ENCODE measurements at places on chromosomes 12 and 14.

GRCh38 chr12:47818467-47819137, 1.1 kb downstream of the HDAC7 start:
- DNase-seq: no peak

DNA sequence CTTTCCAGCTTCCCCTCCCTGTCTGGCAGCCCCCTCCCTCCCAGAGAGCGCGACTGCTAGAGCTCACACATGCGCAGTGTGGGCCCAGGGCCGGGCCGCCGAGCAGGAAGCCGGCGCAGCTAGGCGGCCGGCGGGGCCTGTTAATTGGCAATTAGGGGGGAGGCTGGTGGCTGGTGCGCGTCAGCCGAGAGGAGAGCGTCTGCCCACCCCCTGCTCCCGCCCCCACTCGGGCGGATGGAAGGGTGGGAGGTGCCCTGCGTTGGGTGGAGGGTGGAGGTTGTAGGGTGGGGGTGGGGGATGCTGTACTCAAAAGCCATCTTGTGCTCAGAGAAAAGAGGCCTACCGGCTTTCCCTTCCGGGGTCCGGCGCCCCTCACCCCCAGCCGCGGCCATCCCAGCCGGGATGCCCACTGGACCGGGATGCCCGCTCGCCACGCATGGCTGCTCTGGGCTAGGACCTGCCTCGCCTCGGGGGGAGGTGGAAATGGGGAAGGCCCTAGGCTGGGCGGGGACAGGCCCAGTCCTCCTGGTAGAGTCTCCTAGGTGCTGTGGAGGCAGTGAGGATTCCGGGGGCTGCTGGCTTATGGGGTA, 9.2 kb downstream of the HOXC8 start:
- DNase-seq: peak; percentile 68

GRCh38 chr12:110869026-110869425, 22.2 kb downstream of the CCDC63 start:
- DNase-seq: no peak

DNA sequence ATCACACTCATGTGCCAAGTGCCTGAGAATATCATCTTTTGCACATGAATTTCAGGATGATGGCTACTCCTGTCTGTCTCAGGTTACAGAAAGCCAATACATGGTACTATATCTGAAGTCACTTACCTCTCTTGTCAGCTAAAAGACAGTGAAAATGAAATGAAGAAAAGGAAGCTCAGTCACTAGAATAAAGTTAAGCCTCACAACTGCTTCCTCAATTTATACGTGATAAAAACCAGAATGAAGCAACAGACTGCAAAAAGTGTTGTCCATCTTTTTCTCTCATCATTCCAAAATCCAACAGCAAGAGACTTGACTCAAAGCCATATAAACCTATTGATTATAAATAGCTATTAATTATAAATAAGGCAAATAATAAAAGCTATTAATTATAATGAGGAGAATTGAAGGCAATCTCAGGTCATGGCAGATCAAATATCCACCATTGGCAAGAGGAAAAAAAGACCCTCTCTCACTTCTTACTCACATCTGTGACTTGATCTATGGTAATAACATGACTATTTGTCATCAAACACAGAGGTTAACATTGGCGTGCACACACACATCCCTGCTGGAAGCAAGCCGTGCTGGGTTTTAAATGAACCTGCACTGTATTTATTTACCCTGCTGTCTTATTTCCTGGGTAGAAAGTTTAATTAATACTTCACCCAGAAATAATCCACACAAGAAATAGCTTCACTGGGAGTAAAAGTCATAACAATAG, 10.0 kb downstream of the NIN start:
- DNase-seq: no peak

DNA sequence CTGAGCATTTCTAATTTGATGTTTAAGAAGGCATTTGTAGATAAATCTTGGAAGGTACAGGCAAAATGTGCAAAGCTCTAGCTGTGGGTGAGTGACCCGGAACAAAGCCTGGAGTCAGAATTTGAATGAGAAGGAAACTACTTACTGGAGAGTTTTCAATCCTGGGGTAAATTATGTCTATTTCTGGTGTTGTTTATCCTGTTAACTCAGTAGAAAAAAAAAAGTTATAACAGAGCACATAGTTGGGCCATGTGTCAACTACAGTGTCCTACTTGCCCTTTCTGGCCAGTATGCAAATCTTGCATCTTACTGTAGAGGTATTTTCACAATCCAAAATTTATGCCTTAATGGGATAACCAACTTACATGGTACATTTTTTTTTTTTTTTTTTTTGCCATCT, 182.3 kb downstream of the SYNE2 start:
- DNase-seq: no peak

GRCh38 chr12:79162948-79163347, 298.4 kb downstream of the SYT1 start:
- no peak for DNase-seq

DNA sequence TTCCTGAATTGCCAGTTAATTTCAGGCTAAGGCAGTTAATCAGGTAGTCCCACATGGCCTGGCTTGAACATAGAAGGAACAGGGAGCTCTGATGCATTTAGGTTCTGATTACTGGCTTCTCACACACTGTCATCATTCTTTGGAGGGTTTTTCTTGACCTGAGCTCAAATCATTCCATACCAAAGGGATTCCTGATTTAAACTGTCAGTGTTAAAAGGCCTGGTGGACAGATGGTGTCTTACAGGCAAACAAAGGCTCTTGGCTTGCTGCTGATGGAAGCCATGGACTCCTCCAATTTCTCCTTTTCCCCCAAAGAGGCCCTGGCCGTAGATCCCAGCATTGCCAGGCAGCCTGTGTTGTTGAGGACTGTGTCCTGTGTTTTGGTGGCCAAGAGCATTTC, 30.2 kb downstream of the CACNA1C start:
- DNase-seq: no peak

DNA sequence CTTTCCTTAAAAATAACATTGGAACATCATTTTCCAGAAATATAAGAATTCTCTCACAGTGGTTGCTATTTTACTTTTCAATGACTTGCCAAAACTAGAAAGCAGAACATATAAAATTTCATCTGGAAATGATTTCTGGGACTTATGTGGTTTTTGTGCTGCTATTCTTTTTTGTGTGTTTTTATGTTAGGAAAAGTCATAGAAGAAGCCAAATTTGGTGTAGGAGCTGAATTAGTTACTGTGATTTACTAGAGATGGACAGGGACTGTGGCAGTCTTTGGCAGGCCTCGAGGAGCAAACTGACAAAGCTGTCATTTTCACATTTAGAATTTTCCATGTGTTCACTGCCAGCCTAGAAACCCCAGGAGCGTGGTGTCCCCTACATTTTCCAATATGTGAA, 38.3 kb upstream of the LDHB start:
- DNase-seq: no peak

DNA sequence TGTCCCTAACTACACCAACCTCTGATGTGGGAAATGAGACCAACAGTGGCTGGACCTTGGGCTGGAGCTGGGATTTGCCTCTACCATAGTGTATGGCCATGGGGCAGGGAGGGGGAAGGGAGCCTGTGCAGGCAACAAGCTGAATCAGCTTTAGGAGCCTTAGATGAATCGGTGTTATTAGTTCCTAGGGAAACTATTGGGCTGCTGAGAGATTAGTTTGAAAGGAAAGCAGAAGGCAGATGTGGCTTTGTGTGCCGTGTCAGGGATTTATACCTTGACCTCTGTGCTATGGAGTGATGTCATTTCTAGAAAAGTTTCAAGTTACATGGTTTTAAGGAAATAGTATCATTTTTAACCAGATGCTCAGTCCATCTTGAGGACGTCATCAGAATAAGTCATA, 19.5 kb upstream of the GAS2L3 start:
- DNase-seq: no peak

DNA sequence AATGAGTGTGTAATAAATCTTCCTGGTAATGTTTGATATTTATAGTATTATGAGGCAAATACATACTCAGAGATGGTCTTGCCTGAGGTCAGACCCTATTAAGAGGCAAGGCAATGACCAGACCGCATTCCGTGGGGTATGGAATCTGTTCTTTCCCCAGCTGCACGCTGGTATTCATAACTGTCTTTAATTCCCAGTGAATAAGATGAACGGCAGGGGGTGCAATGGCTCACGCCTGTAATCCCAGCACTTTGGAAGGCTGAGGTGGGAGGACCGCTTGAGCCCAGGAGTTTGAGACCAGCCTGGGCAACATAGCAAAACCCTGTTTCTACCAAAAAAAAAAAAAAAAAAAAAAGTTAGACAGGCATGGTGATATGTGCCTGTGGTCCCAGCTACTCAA, 44.6 kb downstream of the ERO1A start:
- DNase-seq: no peak

- no peak for DNase-seq
Measured at GRCh38 chr12:122668268-122668667, 34.9 kb downstream of the HCAR2 start.

- no peak for DNase-seq
Measured at GRCh38 chr12:121871467-121871866, 12.8 kb upstream of the HPD start.

GRCh38 chr12:124036657-124037109, 63.7 kb downstream of the ZNF664 start:
- peak; percentile 48 for DNase-seq

- no peak for DNase-seq
Measured at GRCh38 chr12:42638697-42639096, 49.2 kb upstream of the PRICKLE1 start.

- DNase-seq: peak; percentile 24
Measured at GRCh38 chr12:117119592-117120198, 20.5 kb upstream of the TESC start.

DNA sequence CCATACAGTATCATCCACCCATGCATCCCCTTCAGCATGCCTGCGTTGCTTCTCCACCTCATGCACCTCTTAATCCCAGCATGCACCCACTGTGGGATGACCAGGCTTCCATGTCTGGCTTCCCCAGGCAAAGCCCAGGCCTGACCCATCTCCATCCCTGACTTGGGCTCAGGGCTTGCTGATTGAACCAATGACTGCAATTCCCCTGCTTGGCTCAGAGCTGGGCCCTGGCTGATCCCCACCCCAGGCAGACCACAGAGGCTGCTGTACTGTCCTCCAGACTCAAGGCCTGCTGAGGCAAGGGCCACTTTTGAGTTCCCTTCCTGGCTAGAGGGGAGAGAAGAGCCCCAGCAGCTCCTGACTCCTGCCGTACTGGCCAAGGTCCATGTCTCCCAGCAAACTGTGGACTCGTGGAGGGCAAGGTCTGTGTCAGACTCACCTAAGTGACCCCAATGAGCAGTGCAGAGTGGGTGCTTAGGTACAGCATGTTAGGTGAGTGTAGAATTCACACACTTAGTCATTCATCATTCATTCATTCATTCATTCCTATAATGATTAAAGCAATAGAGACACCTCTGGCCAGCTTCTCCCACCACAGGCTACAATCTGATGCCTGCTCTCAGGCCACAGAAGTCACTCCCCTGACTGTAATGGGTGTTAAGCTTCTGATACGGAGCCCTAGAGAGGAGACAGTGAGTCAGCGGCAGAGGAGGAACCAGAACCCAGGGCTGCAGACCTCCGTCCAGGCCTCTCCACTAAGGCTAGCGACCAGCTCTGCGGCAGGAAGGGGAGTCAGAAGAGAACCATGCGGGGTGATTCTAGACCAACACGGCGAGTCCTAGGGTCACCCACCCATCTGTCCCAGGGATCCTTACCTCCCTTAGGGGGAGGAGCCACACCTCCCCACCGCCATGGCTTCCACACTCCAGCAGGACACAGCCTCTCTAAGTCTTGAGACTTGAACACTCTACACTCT, 2.9 kb downstream of the BEGAIN start:
- no peak for DNase-seq

GRCh38 chr12:46406352-46407027, 33.9 kb upstream of the SLC38A2 start:
- no peak for DNase-seq

- no peak for DNase-seq
Measured at GRCh38 chr12:109203480-109203879, 87.1 kb downstream of the ACACB start.

GRCh38 chr12:60052483-60052882, 456.7 kb downstream of the SLC16A7 start:
- no peak for DNase-seq

DNA sequence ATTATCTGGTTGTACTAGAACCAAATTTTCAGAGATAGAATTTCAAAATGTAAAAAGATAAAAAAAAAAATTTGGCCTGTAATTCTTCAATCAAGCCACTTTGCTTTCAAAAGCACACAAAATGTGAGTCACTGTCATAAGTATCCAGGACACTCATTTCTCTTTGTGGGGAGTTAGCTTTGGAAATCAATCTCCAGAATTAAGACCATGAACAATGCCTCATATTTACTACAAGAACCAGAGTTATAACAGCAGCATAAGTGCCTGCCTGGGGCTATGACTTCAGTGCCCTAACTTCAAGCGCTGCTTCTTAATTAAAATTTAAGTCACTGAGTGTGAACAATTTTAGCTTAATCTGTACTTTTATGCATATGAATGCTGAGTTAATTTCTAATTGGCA, 162.1 kb downstream of the C12orf42 start:
- DNase-seq: no peak

DNA sequence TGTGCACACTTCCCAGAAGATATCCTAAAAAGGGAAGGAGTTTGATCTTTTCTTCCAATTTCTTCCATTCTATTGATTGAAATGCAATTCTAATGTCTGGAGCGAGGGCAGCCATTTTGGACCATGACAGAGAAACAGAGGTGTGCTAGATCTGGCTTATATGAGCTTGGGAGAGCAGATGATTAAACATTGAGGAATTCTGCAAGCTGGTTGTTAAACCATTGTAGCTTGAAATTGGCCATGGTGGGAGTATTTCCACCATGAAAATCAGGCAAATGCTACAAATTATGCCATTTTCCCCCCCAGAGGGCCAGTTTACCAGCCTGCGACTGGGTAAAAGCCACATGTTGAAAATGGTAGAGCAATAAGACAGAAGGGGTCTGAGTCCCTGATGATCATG, 155.0 kb downstream of the PAWR start:
- no peak for DNase-seq

GRCh38 chr12:22008196-22008595, 37.8 kb upstream of the CMAS start:
- no peak for DNase-seq

DNA sequence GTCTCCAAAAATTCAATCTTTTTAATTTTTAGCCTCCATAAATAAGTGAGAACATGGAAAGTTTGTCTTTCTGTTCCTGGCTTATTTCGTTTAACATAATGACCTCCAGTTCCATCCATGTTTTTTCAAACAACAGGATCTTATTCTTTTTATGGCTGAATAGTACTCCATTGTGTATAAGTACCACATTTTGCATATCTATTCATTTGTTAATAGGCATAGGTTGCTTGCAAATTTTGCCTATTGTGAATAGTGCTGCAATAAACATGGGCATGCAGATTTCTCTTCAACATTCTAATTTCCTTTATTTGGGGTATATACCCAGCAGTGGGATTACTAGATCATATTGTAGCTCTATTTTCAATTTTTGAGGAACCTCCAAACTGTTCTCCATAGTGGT, 16.1 kb upstream of the PAH start:
- DNase-seq: no peak

DNA sequence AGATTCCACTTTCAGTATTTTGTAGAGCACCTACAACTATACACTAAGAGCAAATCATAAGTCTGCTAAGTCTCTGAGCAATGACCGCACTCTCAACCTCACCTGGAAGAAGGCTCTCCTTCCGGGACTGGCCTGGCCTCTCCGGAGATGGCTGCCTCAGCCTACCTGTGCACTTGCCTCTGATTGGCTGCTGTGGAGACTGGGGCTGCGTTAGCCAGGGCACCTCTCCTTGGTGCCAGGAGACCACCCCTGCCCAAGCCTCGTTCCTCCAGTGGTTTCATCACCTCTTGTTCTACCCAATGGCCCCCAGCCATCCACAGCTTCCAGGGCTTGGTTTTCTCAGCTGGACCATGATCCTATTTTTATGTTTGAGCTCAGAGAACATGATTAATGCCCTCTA, 64.7 kb upstream of the JDP2 start:
- DNase-seq: no peak

GRCh38 chr14:79493081-79493645, 718.1 kb downstream of the DIO2 start:
- DNase-seq: no peak
